D341Med (cell line): ENCODE measurements at places on chromosomes 16 and 17.

DNA sequence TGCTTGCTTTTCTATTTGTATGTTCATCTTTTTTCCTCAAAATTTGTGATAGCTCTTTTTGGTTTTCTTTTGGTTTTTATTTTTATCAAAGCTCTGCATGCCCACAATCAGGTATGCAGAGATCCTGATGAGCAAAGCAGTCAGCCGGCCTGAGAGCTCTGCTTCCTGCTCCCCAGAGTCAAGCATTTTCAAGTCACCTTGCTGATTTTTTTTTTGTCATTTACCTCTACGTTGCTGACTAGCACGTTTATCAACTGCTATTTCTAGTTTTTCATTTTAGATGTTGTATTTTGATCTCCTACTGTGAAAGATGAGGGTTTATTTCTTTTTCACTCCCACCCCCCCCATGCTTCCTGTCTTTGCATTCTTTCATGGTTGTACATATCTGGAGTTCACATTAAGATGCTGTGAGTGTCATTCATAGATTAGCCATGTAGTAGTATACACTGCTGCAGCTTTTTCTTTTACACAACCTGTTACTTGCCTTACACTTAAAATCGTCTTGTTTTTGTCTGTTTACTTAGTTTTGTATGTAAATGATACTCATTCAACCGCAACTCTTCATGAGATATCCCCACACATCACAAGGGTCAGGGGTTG lies 196.2 kb downstream of the LGALS9B start:
- no peak for DNase-seq

GRCh38 chr17:65103896-65104295 lies 33.3 kb upstream of the RGS9 start:
- DNase-seq, result no peak

DNA sequence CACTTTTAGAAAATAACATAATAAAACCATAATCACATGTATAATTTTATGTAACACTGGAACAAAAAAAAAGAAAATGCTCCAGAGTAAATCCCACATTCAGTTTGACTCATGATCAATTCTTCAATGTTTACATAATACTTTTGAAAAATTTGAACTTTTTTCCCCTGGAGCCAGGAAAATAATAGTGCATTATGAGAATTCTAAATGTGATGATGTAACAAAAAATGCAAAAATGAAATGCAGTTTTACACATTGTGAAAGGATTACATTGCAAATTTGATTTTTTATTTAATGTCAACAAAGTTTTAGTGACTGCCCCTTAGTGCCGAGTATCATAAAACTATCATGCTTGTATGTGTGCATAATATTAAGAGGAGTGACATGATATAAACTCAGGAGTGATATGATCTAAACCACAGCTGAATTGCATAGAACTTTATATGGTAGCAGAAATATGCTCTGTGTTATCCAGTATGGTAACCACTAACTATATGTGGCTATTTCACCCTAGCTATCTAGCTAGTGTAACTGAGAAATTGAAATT lies 238.2 kb downstream of the CDH8 start:
- DNase-seq, result no peak

- no peak for DNase-seq
Observed at GRCh38 chr16:30894540-30895368, 877 bp upstream of the BCL7C start.
